Subcutaneous adipose tissue (tissue), 4 donors: ENCODE measurements at places on chromosomes 11 and 22. TPM values are rescaled to one million over a fixed set of nuclear protein-coding genes. Genes with fewer than 3 reads are reported as not detected.

Gene ABCG4
- not detected for total RNA-seq

Gene RAG2
- total RNA-seq: not detected

Gene CEND1
- not detected for total RNA-seq

Gene LYVE1
- total RNA-seq: 110 TPM

Gene OR6A2
- total RNA-seq: 0.34 TPM

Gene NCF4
- 18.8 TPM for total RNA-seq

Gene APOA5
- total RNA-seq: not detected

Gene RIMBP3C
- under 0.01 TPM for total RNA-seq

Gene KREMEN1
- total RNA-seq: 10.0 TPM

Gene CARD10
- total RNA-seq: 2.4 TPM

Gene DEFB131B
- total RNA-seq: not detected

Gene CCDC73
- total RNA-seq: 0.17 TPM

Gene TEX12
- total RNA-seq: not detected

Gene EFCAB6
- 2.1 TPM for total RNA-seq

Gene SCO2
- total RNA-seq: 9.5 TPM

Gene CHRDL2
- not detected for total RNA-seq

Gene RTCB
- 59.2 TPM for total RNA-seq

Gene DRAP1
- 57.0 TPM for total RNA-seq

Gene IFITM10
- total RNA-seq: 2.4 TPM

Gene UBASH3B
- 7.2 TPM for total RNA-seq

Gene A4GALT
- total RNA-seq: 10.9 TPM

Gene HBG2
- total RNA-seq: not detected

Gene THOC5
- 42.9 TPM for total RNA-seq

Gene SLC5A12
- total RNA-seq: not detected

Gene FIBIN
- 55.9 TPM for total RNA-seq

Gene OSBP2
- 0.49 TPM for total RNA-seq

Gene CTTN
- total RNA-seq: 170 TPM

Gene RGL4
- not detected for total RNA-seq

Gene WBP2NL
- 1.4 TPM for total RNA-seq

Gene TCN1
- total RNA-seq: not detected

Gene MUC15
- total RNA-seq: not detected

Gene MYEOV
- total RNA-seq: 54.8 TPM

Gene ARRB1
- 74.5 TPM for total RNA-seq

Gene MYBPC3
- total RNA-seq: 0.17 TPM

Gene OR52D1
- not detected for total RNA-seq

Gene SAA4
- total RNA-seq: not detected

Gene TBCEL
- 19.7 TPM for total RNA-seq

Gene C22orf15
- total RNA-seq: not detected

Gene ZNF214
- 2.0 TPM for total RNA-seq

Gene PTGDR2
- total RNA-seq: 1.7 TPM

Gene MN1
- total RNA-seq: 3.0 TPM

Gene HOATZ
- total RNA-seq: not detected

Gene DSCAML1
- total RNA-seq: 0.82 TPM

Gene CCDC34
- total RNA-seq: 4.7 TPM

Gene SLC1A2
- total RNA-seq: 0.65 TPM

Gene LGR4
- total RNA-seq: 41.3 TPM

Gene FAM111B
- 1.4 TPM for total RNA-seq

Gene PLEKHA7
- 33.5 TPM for total RNA-seq

Gene SCGB1C1
- total RNA-seq: not detected

Gene OR2D2
- total RNA-seq: not detected

Gene OR2AG1
- total RNA-seq: not detected

Gene KRTAP5-9
- total RNA-seq: not detected

Gene OAF
- 25.6 TPM for total RNA-seq

Gene MMP7
- total RNA-seq: 2.4 TPM

Gene MRGPRX3
- total RNA-seq: not detected

Gene GRAP2
- 0.75 TPM for total RNA-seq
